Dermis blood vessel endothelial cell (primary cell): ENCODE measurements at places on chromosomes 13 and 19. TPM values are rescaled to one million over a fixed set of nuclear protein-coding genes. Genes with fewer than 3 reads are reported as not detected.

DNA sequence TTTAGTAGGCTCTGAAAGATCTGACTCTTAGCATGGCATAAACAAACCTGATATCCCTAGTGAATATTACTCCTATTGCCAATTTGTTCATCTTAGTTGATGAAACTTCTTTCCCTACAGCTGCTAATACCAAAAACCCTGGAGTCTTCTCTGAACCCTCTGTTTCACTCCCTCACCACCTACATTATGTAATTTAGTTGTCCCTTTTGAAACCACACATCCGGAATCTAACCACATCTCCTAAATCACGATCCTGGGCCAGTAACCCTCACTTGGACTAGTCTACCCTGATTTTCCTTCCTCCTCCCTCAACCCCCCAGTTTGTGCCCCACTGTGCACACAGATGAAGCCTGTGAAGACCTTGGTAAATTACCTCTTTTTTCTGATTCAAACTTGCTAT lies 1.2 kb downstream of the ZNF256 start:
- DNase-seq: no peak

The OXGR1 gene
- total RNA-seq: not detected in 2 replicates

- DNase-seq: no peak
These were observed 12.9 kb upstream of the LENG8 start for GRCh38 chr19:54436031-54436523.

DNA sequence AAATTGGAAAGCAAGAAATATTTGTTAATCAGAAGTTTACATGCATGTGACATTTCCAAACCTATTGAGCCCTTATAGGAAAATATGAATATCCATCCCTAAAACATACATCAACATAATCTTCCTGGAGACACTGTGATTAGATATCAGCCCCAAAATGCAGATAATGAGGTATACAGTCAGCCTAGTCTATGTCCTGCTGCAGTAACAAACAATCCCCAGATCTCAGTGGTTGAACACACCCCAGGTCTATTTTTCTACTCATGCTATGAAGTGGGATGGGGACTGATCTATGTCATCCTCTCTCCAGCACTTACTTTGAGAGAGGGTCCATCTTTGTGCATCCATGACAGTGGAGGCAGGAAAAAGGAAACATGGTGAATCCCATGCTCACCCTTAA lies 31.2 kb downstream of the CACNA1A start:
- DNase-seq: no peak

DNA sequence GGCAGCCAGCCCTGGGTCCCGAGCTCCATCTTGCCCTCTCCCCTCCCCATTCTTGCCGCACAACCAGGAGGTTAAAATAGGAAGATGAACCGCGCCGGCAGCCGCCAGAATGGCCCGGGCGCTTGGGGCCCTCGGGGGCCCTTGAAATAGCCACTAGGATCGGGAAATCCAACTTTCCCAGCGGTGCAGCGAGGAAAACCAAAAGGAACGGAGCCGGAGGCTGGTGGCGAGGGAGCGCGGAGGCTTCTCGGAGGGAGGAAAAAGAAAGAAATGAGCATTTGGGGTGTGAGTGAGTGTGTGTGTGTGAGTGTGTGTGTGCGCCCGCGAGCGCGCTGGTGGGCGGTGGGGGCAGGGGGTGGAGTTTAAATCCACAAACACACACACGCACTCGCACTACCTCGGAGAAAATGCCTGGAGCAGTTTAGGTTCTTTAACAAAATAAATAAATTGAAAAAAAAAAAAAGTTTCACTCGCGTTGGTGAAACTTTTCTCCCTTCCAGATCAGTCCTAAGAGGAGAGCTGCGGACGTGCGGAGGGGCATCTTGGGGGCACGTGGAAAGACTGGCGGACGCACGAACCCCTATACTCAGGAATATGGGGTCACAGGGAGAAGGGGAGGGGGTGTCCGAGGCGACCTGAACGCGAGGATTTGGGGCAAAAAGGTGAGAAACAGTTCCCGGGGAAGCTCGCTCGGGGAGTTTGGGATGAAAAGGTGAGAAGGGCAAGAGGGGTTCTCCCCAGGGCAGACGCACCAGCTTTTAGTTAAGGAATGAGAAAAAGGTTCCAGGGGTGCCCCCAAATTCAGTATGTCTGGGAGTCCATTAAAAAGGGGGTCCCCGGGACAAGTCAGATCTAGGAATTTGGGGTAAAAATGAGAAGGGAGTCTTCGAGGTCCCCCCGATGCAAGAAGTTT lies 1.3 kb downstream of the RFX2 start:
- peak; percentile 75 for DNase-seq

GRCh38 chr13:41833201-41833600 lies 127.7 kb downstream of the VWA8 start:
- peak; percentile 37 for DNase-seq

DNA sequence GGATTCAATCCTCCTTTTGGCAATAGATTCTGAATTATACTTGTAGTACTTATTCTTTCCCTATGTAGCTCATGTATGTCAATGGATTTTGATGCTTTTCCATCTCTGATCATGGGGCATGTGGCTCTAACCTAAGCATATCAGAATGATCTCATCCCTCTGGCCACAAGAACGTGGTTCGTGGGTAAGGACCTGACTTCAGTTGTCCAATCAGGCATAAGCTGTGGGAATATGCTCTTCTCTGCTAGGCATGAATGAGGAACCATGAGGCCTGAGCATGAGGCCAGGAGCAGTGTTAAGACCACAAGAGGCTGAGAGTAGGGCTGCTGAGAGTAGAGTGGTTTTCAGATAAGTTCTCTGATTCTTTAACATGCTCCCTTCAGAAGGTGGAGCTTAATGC lies 292.4 kb upstream of the TSHZ3 start:
- DNase-seq: no peak

GRCh38 chr19:531009-531752 lies 379 bp upstream of the CDC34 start:
- peak; percentile 86 for DNase-seq

GRCh38 chr19:29539670-29540069 lies 13.9 kb downstream of the VSTM2B start:
- DNase-seq: no peak

The ANKLE1 gene
- 0.68 and 1.5 TPM in 2 replicates for total RNA-seq

The ONECUT3 gene
- not detected in 2 replicates for total RNA-seq

DNA sequence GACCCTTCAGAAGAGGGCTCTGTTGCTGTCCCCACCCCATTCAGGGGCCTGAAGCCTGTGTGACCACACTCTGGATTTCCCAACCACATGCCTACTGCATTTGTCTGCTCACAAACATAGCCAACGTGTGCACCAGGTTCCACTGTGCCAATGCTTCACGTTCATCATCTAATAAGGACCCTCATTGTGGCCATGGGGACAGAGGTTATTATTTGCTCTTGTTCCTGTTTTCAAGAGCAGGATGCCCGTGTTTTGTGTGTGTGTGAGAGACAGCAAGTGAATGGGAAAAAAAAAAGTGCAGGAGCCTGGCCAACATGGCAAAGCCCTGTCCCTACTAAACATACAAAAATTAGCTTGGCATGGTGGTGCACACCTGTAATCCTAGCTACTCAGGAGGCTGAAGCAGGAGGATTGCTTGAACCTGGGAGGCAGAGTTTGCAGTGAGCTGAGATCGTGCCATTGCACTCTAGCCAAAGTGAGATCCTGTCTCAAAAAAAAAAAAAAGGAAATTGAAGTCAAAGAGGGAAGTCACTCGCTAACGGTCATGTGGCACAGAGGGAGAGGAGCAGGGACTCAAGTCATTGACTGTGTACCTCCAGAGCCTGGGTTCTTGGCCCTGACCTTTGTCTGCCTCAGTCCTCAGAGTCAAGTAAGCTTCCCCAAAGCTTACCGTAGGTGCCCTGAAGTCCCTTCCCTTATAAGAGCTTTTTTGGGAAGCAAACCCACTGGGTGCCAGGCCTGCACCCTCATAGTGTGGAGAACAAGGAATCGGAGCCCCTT lies 6.9 kb downstream of the B3GNT8 start:
- no peak for DNase-seq

The CARD8 gene
- total RNA-seq: 104 and 112 TPM in 2 replicates

The CPB2 gene
- total RNA-seq: not detected in 2 replicates

DNA sequence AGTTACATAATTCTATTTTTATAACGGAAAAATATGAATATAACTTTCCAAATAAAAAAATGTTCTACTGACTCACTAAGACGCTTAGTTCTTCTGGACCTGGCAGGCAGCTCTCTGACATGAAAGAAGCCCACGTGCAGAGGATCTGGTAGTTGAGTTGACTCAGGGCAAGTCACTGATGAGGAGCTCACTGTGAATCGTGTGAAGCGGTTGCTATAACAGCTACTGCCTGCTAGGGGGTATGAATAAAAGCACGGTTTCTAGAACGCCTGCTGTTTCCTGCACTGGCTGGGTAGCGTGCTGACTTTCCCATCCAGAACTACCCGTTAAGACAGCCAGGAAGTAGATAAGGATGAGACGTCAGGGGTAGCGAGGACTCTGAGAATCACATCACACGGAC lies 54.7 kb upstream of the WASF3 start:
- peak; percentile 88 for DNase-seq
